Effector memory CD8-positive, alpha-beta T cell (primary cell): ENCODE measurements at places on chromosomes 11 and 22.

GRCh38 chr11:61617515-61617914 lies 36.6 kb upstream of the SYT7 start:
- no peak for DNase-seq

DNA sequence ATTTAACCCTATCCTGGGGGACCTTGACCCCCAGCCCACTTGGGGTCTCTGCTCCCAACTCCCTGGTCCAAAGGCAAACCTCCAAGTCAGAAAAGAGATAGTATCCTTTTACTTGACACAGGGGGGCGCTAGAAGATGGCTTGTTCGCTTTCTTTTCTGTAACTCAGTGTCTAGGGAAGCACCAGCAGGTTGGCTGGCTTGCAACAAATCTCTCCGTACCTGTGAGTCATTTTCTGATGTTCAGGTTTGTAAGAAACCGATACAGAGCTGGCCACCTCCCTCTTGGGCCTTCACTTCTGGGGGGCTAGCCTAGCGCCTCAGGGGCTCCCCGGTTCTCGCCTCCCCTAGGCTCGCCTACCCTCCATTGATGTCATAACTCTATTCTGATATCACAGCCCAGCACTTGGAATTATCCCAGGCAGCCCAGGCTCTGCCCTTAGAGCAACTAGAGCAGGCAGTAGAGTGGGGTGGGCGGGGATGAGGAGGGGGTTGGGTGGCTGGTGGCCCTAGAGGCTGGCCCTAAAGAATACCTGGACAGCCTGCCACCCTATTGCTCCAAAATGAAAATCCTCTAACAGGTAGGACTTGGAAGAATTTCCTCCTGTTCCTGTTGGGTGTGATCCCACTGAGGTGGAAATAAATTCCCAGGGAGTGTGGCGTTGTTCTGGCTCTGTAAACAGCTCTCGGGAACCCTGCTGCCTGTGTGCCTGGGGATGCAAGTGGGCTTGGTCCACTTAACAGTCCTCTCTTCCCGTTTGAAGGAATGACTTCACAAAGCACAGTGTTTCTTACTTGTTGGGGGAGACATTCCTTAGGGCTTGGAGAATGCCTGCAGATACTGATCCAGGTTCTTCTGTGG lies 69.4 kb downstream of the OSBP2 start:
- peak; percentile 24 for DNase-seq

DNA sequence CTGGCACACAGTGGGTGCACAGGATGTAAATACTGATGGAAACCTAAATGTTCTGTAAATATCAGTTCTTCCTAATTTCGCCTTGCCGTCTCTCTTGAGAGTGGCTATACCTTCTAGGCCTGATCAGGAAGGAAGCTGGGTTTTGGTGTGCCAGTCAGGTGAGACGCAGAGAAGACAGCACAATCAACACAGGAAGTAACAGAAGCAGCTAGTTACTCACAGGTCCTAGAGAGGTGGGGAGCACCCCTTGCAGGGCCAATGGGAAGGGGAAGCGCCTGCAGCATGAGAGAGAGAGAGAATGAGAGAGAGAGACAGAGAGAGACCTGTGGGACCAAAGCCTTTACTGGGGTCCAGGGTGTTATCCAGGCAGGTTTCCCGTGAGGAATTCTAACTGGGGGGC lies 80.8 kb downstream of the FBLN1 start:
- peak; percentile 34 for DNase-seq

DNA sequence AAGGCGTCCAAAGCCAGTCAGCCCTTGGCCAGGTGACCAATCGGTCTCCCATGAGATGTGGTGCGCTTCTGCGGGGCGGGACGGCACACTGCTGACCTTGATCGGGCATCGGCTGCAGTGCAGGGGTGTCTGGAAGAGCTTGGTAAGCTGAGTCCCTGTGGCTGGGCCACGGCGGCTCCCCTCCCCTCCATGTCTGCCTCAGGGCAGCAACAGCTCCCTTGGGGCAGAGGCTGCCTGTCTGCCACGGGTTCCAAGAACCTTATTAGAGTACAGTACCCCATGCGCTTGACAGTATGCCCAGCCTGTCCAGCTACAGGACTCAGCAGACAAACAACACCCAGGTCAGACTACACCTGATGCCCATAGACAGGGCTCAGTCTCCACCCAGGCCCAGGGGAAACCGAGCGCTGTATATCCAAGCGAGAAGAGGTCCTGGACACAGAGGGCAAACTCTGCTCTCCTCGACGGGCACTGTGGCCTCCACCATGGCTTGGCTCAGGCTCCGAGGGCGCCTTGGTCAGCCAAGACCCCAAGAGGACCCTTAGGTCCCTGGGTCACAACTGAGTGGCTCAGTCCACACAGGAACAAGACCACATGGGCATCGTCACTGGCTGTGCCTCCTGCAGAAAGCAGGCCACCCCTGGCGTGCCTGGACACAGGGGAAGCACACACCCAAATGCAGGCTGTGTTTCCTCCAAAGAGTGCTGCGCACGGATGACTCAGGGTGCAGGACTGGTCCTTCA lies 18.9 kb downstream of the TSPAN32 start:
- DNase-seq: no peak

- DNase-seq: no peak
Measured at GRCh38 chr11:2911088-2911784, 18.0 kb downstream of the PHLDA2 start.

GRCh38 chr11:877565-877964 lies 33.0 kb downstream of the CHID1 start:
- no peak for DNase-seq

DNA sequence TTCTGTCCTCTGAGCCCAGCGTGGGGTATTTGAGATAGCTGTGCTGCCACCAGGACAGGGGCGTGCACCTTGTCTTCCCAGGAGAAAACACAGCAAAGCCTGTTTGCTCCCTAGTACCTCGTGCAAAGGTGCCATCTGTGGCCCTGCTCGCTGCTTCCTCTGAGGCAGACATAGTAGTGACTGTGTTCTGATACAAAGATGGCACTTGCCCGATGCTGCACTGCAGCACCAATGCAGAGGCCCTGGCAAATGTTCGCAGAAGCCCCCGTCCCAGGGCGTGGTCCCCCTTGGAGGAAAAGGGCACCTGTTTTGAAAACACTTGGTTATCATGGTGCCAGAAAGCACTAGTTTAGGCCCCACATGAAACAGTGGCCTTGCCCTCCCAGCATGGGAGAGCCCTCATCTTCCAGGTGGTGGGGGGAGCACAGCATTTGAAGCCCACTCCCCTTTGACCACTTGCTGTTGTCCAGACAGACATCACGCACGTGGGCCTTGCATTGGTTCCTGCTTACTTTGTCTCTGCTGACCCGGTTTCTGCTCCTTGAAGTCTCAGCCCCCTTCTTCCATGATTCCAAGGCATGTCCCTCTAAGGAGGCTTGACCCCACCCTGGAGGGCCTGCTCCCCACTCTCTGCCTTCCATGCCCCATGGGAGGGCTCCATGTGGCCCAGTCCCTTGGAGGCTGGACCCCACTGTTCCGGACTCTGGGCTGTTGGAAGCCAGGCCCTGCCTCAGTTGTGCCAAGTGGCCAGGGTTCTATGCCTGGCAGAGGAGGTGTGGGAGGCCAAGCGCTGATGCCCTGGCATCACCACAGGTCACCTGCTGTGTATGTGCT lies 109.4 kb downstream of the KCNQ1OT1 start:
- DNase-seq: no peak
